GM20000 (cell line): ENCODE measurements at places on chromosomes 4 and X.

GRCh38 chrX:47605024-47605423 lies 14.6 kb downstream of the SYN1 start:
- no peak for DNase-seq

DNA sequence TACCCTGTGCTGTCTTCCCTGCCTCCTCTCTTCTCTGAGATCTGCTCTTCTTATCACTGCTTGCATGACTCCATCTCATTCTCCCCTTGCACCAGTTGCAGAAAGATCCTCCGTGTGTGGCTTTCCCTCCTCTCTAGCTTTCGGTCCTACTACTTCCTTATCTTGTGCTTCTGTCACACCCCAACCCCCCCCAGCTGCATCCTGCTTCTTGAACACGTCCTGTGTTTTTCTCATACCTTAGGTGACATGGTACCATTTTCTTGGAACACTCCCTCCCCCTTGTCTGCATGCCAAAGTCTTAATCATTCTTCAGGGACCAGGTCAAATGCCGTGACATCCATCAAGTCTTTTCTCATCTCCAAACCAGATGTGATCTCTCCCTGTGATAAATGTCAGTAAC lies 46.4 kb downstream of the FHL1 start:
- DNase-seq = no peak

- no peak for DNase-seq
Observed at GRCh38 chr4:181821039-181822004, 421.9 kb upstream of the TENM3 start.

DNA sequence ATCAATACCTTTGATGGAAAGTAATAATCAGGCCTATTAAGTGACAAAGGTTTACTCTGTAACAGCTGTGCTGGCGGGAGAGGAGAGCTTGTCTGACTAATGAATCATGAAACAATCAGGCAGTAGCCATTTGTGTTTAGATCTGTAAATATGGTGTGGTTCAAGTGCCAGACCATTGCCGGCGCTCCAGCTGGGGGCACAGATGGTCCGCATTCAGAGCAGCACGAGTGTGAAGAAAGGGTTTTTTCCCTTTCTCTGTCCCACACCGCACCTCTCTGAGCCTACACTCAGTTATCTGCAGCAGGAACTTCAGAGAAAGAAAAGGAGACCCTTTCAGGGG lies 111.3 kb upstream of the PAQR3 start:
- DNase-seq = no peak
